ENCODE measurements at places on chromosomes 6 and 20.

DNA sequence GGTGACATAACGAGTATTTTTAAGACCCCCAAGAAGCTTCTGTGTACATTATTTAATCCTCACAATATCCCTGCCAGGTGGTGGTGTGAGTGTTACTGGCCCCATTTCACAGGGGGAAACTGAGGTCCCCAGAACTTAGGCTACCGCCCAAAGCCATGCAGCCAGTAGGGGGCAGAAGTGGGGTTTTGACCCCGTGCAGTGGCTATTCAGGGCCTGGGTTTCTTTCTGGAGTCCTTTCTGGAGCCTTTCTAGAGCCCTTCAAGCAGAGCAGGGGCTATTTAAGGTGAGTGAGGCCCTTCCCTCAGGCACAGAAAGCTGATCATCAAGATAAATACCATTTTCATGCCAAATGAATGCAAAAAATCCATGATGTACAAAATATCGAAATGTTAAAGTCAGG lies 59.0 kb downstream of the CTCFL start:
- DNase-seq: no peak

DNA sequence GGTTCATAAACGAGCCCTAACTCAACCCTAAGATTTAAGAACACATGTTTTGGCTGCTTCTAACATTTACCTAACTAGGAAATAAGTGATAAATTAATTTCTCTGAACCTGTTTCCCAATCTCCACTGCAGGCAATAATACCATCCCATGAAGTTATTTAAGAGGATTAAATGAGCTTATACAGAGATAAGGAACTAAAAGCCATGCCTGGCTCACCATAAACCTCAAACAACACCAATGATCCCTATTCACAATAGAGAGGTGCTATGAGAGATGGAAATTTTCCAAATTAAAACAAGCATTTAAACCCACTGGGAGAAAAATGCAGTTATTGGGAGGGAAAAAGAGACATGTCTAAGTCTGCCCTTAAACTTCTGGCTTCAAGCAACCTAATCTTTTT lies 33.9 kb upstream of the KLHL31 start:
- no peak for DNase-seq

DNA sequence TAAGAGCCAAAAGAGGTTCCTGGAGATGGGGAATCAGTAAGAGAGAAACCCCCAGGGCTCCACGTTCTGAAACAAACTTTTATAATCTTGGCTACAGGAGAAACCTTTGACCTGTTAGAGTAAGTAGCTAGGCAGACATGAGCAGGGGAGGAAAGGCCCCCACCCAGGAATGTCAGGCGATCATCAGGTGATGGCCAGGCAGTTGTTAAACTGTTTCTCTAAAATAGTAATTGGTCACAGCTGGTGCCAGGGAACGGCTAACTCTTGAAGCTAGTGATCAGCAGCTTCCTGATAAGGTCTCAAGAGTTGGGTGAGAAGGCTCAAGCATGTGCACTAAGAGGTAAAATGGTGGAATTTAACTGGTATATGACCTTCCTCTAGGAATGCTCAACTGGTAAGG lies 263.8 kb downstream of the HDGFL1 start:
- DNase-seq: no peak

DNA sequence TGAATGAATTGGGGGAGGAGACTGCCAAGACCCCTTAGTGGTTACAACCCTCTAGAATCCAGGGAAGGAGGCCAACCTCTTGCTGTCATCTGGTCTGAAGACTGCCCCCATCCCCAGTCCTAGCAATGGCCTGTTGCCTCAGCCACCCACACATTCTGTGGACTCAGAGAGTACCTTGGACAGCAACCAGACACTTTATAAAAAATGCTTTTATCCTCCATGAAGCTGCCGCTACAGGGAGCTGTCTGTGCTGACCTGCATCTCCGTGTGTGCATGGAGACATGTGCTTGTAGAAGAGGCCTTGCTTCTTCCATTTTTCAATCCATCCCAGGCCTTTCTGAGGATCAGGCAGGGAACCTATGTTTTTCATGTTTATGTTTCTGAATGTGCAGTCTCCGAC lies 15.2 kb downstream of the CDH22 start:
- no peak for DNase-seq

- DNase-seq: no peak
These were observed 509.5 kb upstream of the ID4 start for GRCh38 chr6:19327661-19328060.

- peak; percentile 65 for DNase-seq
These were observed 1.9 kb upstream of the ELOVL4 start for GRCh38 chr6:79949233-79949632.

DNA sequence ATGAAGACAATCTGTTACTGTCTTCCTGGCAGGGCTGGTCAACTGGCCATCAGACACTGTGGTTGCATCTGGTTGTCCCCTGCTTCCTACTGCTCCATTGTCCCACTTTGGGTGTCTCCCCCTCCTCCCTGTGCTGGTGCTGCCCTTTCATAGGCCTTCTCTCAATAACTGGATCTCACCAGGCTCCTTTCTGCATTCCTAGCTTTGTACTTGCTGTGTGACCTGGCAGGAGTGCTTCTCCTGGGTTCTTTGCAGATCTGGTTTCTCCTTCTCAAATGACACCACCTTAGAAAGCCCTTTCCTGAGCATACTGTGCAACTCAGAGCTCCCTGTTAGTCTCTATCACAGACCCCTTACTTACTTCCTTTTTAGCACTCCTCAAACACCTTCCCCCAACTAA lies 223.0 kb downstream of the BCKDHB start:
- no peak for DNase-seq

DNA sequence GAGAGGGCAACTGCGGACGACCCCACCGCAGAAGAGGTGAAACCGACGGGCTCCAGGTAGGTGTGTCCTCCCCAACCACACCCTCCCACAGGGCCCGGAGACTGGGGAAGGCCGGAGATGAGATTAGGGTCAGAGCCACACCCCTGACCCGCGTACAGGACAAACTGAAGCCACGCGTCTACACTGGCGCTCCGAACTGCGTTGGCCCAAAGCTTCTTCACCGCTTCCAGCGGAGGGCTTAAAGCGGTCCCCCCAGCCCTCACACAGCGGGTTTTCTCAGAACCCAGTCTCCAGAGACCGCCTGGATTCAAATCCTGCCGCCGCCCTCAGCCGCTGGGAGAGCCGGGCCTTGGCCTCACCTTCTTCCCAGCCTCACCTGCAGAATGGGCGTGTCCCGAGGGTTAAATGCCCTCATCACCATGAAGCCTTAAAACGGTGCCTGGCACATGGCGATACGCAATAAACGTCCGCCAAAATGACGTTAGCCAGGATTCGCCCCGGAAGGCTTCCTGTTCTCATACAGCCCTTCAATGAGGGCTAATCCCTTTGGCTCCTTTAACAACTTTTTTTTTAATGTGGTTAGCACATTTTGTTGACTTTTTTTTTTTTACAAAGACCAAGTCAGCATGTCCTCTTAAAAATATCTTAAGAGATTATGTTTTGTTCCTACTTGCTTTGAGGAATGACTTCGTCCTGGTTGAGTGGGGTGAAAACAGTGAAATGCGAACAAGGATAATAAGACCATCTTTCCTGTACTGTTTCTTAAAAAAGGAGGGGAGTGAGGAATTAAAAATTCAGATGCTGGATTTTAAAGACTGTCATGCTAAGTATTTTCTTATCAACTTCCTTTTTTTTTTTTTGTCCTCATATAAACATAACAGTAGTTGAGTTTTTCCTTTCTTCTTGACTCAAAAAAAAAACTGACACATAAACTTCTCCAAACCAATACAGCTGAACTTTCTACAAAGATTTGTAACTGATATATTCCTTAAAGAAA lies 15.1 kb upstream of the ZNF217 start:
- no peak for DNase-seq

GRCh38 chr6:5995949-5996713 lies 10.6 kb downstream of the NRN1 start:
- peak; percentile 71 for DNase-seq

DNA sequence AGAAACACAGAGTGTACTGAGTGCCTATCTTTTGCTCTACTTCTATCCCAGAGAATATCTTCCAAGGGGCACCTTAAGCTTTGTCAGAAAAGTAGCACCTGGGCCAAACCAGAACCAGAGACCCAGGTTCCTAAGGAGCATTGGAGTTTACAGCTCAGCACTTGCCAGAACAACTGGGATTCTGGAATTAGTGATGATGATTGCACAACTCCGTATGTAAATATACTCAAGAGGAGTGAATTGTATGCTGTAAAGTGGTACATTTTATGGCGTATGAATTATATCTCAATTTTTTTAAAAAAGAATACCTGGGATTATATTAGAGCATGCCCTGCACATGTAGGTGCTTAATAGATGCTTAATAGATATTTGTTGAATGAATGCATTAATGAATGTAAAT lies 36.2 kb upstream of the EPB41L1 start:
- no peak for DNase-seq

DNA sequence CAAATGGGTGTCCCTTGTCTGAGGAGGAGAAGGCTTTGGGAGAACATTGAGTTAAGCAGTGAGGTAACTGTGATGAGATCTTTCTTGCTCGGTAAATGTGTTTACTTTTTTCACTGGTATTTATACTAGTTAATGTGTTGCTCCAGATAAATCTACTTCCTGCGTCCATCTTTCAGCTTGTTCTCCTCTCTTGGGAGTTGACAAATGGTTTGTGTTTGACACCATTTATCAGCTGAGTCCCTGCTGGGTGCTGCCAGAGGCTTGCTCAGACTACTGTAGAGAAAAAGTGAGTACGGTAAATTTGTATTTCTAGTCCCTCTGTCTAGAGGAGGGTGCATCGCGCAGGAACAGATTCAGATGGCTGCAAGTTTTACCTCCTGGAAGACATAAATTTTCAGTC lies 8.3 kb upstream of the PRDM1 start:
- DNase-seq: no peak

DNA sequence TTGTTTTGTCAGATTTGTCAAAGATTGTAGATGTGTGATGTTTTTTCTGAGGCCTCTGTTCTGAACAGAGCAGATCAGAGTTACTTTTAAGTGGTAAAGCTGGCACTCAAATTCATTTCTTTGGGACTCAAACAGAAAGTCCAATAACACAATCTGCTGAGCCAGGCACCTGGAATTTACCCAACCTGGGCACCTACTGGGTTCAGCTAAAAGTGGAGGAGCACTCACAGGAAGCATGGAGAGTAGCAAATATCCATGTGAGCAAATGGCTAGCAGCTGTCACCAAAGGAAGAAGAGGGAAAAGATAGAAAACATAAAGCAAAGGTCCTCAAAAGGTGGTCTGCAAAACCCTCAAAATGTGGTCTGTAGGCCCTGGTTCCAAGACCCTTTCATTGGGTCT lies 116.8 kb downstream of the FIG4 start:
- DNase-seq: peak; percentile 8

GRCh38 chr20:49330701-49331615 lies 53.1 kb upstream of the ZNFX1 start:
- no peak for DNase-seq

DNA sequence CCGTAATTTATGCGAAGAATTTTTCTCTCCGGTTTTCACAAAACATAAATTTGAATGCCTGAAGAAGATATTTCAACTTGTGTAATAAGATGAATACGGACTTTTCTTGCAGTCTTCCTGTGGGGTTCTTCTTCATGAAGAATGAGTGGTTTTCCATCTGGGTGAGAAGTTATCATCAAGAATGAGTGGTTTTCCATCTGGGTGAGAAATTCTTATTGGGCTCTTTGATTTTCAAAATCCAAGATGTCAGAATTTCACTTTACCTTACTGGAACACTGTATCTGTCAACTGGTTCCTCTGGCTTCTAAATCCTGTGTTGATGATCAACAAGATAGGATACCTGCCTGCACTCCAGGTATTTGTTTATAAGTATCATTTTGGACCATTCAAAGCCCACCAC lies 160.1 kb upstream of the C6orf118 start:
- DNase-seq: no peak

DNA sequence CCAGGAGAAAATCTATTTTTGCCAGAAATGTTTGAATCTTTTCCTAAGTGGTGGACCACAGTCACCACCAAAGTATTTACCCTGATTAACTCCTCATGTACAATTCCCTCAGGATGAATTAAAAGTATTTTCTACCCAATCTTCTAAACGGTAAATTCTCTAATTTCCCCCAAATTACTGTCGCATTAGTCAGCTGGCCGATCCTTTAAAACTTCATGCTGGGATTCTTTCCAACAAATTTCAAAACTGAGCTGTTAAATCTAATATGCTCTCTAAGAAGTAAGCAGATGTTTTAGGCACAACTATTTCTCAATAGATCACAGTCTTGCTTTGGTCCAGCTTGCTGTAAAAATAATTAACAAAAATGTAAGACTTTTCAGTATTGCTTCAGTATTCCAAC lies 447.2 kb downstream of the FRK start:
- no peak for DNase-seq

- DNase-seq: no peak
These were observed 23.2 kb downstream of the CTCFL start for GRCh38 chr20:57501461-57502335.

DNA sequence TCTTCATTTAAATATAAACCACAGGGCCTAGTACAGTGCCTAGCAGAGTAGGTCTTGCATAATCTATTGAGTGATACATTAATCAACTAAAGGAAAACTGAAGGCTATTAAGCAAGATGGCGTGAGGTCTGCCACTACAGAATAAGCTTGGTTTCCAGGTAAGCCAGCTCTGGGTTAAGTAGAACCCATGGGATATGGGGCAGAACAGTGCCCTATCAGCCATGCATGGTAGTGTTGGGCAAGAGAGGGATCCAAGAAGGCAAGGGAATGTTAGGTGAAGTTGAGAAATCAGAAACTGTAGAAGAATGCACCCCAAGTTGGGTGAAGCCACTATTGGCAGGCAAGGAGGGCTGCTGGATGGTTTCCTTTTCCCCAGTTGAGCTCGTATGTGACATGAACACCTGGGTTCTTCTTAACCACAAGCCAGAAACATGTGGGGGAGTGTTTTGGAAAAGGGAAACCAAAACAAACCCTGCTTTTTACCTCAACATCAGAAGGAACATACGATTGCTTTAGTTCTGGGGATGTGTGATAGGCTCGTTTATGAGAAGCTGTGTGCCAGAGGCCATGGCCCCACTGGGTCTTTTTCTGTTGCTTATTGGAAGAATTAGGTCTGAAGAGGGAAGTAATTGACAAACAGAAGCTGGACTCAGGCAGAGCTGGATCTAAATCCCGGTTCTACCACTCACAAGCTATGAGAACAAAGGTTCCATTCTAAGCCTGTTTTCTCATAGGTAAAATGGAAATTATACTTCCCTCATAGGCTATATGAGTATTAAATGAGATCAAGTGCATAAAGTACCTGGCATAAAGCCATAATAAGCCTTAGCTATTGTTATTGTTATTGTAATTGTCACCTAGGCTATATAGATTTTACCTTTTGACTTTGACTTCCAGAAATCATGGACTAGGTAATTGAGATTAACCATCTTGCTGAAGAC lies 33.5 kb downstream of the NEDD9 start:
- DNase-seq: no peak

DNA sequence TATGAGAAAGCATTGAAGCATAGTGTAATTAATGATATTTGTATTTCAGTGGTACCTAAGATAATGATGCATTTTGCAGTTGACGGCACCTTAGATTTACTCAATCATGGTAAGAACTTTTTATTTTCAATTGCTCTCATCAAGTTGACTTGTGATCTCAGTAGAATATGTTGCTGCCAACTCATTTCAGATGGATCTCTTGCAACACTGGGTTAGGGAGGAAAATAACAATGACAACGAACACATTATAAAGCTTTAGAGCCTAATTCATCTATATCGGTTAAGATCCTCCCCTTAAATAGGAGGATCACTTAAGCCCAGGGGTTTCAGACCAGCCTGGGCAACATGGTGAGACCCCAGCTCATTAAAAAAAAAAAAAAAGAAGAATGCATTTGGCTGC lies 18.0 kb upstream of the TBC1D22B start:
- no peak for DNase-seq

GRCh38 chr6:39653612-39654011 lies 71.6 kb downstream of the KIF6 start:
- DNase-seq: no peak

GRCh38 chr6:128206610-128207426 lies 306.0 kb upstream of the THEMIS start:
- peak; percentile 18 for DNase-seq

All from NCI-H2081 (cell line).